Effector CD4-positive, alpha-beta T cell (primary cell): ENCODE measurements at places on chromosomes 6 and 20.

DNA sequence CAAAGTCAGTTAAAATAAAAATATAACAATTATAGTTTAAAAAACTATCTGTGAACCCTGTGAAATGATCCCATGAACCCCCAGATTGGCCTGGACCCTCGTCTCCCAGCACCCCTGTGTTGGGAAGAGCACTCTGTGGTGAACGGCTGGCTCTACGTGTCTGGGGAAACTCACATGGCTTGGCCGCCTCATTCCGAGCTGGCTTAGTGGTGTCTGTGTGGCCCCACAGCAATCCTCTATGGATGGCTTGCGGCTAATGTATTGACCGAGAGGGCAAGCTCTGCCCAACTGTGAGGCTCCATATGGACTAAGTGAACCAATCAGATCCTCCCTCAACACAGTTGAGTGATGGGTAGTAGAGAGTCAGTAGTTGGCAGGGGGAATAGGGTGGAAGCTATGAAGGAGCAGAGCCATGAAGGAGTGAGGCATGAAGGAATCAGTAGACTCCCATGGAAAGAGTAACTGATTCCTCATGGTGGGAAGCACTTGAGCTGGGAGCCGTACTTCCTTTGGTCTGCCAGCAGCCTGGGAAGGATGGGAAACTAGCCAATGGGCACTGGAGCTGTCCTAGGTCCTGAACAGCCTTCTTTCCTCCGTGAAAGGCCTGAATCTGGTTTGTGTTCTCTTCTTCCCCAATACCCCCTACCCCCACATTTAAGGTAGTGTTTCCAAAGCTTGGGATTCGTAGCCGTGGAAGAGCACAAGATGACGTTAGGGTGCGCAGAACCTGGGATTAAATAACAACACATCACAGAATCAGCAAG is 21.6 kb upstream of the ZNF831 start:
- DNase-seq, result no peak

DNA sequence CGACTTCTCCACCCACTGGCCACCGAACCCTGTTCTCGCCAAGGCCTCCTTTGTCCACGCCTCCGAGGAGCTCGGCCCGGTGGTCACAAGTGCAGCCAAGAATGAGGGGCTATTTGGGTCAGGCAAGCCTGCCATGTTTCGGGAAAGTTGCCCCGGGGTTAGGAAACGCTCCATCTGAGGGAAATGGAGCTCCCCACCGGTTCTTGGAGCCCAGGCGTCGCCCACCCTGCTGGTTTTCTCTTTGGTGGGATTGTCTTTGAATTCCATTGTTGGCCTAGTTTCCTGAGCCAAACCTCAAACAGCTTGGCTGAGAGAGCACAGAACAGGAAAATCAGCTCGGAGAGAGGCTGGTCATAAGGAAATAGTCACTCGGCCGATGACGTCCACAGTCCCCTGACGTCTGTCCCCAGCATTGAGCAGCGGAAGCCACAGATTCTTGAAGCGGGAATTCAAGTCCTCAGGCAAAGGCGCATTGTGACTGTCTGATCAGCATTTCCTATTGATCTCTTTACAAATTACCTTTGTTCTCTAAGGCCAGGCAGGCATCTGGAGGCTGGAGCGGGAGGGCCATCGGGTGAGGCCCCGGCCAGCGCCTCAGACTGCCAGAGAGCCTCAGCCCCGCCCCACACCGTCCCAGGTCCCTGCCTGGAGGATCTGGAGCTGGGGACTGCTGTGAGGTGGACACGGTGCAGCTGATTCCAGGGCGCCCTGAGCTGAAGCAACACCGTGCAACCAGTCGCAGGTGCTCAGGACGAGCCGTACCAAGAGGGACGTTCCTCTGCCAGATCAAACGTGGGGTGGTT is 138.6 kb downstream of the DLL1 start:
- no peak for DNase-seq

DNA sequence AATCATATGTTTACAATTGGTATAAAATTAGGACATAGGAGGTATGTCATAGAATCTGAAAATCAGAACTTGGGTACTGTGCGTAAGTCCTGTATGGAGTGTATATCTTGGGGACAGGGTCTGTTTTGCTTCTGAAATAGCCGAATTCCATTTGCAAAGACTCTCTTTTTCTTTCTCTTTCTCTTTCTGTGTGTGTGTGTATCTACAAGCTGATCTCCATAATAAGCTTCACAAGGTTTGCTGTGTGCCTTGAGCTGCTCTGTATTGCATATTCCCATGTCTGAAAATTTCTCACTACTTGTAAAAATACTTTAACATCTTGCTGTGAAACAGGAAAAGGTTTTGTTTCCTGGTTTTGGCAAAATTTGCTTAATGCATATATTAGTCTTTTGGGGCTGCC is 29.5 kb downstream of the STX11 start:
- no peak for DNase-seq

- DNase-seq, result no peak
Observed at GRCh38 chr6:37283671-37284151, 25.8 kb upstream of the TMEM217 start.

GRCh38 chr6:80793411-80793810 is 686.9 kb downstream of the BCKDHB start:
- no peak for DNase-seq

DNA sequence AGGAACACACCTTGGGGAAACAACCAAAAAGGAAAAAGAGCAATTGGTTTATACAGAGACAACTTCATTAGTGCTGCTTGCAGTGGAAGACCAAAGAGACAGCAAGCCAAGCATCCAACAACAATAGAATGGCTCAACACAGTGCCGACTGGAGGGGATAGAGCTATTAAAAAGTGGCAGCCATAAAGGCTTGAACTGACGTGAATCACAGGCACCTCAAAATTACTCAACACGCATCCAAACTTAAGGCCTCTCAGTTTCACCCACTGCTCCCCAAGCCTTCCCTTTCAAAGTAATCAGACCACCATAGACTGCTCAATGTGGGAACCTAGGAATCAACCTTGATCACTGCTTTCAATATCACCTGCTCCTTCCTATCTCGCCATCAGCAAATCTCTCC is 9.7 kb downstream of the TNFRSF21 start:
- DNase-seq, result no peak
